Tibial nerve (tissue), 4 donors: ENCODE measurements at places on chromosomes 16 and 17. TPM values are rescaled to one million over a fixed set of nuclear protein-coding genes. Genes with fewer than 3 reads are reported as not detected.

DNA sequence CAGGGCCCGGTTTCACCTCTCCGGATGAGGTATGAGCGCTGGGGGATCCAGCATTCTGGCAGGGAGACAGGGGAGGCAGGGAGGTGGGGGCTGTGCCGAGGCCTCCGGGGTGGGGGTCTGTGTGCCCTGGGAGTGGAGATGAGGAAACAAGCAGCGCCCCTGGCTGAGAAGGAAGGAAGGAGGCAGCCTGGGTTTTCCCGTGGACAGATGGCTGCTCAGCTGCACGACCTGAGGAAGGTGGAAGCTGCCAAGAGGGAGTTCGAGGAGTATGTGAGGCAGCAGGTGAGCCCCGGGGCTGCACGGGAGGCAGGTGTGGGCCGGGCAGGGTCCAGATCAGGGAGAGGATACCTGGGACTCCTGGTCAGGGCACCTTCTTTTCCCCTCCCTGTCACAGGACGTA, 4.3 kb downstream of the RNF112 start:
- H3K4me1 ChIP-seq, result peaks cover 18% of the 10 kb centered on the region
- H3K4me3 ChIP-seq, result no peak overlapping the region
- H3K36me3 ChIP-seq, result no peaks in the 10 kb centered on the region
- no peak for DNase-seq
- no peaks in the 10 kb centered on the region for H3K27me3 ChIP-seq
- H3K27ac ChIP-seq, result no peak overlapping the region

GRCh38 chr16:52976539-52977167, 76.0 kb downstream of the CHD9NB start:
- no peak overlapping the region for H3K27ac ChIP-seq
- H3K36me3 ChIP-seq, result no peaks in the 10 kb centered on the region
- no peaks in the 10 kb centered on the region for H3K4me1 ChIP-seq

Gene RHBDL1
- total RNA-seq, result 1.2 TPM

- no peaks in the 10 kb centered on the region for H3K36me3 ChIP-seq
- no peak overlapping the region for H3K4me3 ChIP-seq
- no peak overlapping the region for H3K27ac ChIP-seq
- peaks cover 6% of the 10 kb centered on the region for H3K4me1 ChIP-seq
- H3K27me3 ChIP-seq, result no peaks in the 10 kb centered on the region
- DNase-seq, result no peak
These were observed 5.2 kb upstream of the ZFP90 start for GRCh38 chr16:68533937-68534336.

DNA sequence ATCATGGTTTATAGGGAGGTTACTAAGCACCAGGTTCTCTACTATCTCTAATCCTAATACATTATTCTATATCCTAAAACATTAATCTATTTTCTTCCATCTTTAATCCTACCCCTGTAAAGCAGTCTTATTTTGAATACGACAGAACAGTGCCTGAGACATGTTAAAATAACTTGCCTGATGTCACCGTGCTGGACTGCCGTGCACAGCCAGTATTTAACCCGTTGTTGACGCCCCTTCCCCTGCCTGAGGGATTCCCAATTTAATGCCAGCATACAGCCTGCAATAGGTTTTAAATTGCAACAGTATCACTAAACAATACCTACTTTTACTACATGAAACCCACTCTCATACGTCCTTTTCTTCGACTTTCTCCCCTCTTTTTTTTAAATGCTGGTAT, 133.3 kb downstream of the PARN start:
- no peak overlapping the region for H3K4me3 ChIP-seq
- H3K36me3 ChIP-seq, result no peaks in the 10 kb centered on the region
- no peak overlapping the region for H3K27ac ChIP-seq
- DNase-seq, result no peak
- H3K4me1 ChIP-seq, result peaks cover 5% of the 10 kb centered on the region

GRCh38 chr17:76969598-76970172, 101.5 kb downstream of the MGAT5B start:
- H3K4me1 ChIP-seq, result peaks cover 12% of the 10 kb centered on the region
- H3K36me3 ChIP-seq, result no peaks in the 10 kb centered on the region
- no peak overlapping the region for H3K4me3 ChIP-seq
- H3K27me3 ChIP-seq, result no peaks in the 10 kb centered on the region
- H3K27ac ChIP-seq, result no peak overlapping the region

Gene INCA1
- 1.7 TPM for total RNA-seq

- no peak overlapping the region for H3K27ac ChIP-seq
- DNase-seq, result no peak
- H3K4me3 ChIP-seq, result no peak overlapping the region
- no peaks in the 10 kb centered on the region for H3K4me1 ChIP-seq
These were observed 119.0 kb upstream of the CDC42EP4 start for GRCh38 chr17:73430848-73431247.

Gene PRDM7
- total RNA-seq, result not detected

DNA sequence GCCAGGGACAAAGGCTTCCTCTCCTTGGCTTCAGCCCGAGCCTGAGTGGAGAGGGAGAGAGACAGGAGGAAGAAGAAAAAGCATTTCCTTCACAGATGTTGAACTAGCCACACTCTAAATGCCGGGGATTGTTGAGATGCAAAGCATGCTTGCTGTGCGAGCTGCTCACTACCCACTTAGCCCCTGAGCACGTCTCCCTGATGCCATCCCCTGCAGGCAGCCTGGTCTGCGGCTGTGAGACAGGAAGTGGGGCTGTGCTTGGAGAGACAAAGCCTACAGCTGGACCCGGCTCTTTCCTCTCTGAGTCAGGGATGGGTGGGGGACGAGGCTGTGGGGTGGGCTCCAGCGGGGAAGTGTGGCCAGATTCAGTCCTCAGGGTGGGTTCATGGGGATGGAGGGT, 13.7 kb downstream of the WNT9B start:
- peaks cover 17% of the 10 kb centered on the region for H3K27me3 ChIP-seq
- H3K36me3 ChIP-seq, result no peaks in the 10 kb centered on the region
- H3K4me3 ChIP-seq, result no peak overlapping the region
- H3K4me1 ChIP-seq, result no peaks in the 10 kb centered on the region

DNA sequence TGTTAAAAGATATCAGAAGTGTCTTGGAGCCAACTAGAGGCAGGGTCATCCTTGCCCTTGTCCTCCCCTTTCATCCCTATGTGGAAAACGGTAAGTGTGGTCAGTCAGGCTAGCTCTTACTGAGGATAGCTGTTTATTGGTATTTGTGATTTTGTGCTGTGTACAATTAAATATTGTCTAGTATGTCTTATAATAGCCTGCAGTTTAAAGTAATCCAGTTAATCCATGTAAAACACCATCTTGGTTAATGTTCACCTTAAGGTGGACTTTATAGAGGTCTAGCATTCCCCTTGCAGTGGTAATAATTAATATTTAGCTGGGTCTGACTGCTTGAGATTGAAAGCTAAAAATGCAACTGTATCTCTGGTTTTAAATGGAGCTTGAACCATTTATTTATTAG, 25.6 kb downstream of the METTL9 start:
- H3K36me3 ChIP-seq, result no peaks in the 10 kb centered on the region
- no peak overlapping the region for H3K27ac ChIP-seq
- H3K27me3 ChIP-seq, result no peaks in the 10 kb centered on the region
- H3K4me3 ChIP-seq, result no peak overlapping the region
- no peaks in the 10 kb centered on the region for H3K4me1 ChIP-seq

Gene SLC43A2
- total RNA-seq, result 16.7 TPM

GRCh38 chr17:10756619-10757018, 26.8 kb upstream of the TMEM220 start:
- no peak overlapping the region for H3K4me3 ChIP-seq
- no peaks in the 10 kb centered on the region for H3K4me1 ChIP-seq
- H3K27me3 ChIP-seq, result no peaks in the 10 kb centered on the region

Gene SDR42E2
- not detected for total RNA-seq

Gene MPV17L
- 11.5 TPM for total RNA-seq

- H3K27ac ChIP-seq, result peak within 1 kb of the TSS; percentile 91
- peak within 1 kb of the TSS; percentile 73 for H3K4me3 ChIP-seq
- no peaks in the 10 kb centered on the region for H3K36me3 ChIP-seq
- peaks cover 53% of the 10 kb centered on the region for H3K4me1 ChIP-seq
- peak; percentile 91 for DNase-seq
These were observed at the start of gene NUTF2 for GRCh38 chr16:67846320-67847063. NUTF2 (plus strand) TSS chr16:67846933; CDS start chr16:67865131, 18,198 bp downstream.

Gene SLC16A3
- total RNA-seq, result 10.5 TPM

DNA sequence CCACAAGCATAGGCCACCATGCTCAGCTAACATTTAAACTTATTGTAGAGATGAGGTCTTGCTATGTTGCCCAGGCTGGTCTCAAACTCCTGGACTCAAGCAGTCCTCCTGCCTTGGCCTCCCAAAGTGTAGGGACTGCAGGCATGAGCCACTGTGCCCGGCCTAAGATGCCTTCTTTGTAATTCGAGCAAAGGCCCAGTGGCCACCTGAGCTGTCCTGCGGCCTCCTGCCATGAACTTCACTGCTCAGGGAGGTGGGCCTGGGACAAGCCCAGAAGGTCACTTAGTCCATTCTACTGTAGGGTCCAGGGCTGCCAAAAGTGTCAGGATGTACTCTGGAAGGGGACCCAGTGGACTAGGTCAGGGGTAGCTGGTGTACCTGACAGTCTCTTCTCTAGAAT, 30.5 kb downstream of the DHX38 start:
- DNase-seq, result no peak
- H3K4me3 ChIP-seq, result no peak overlapping the region
- H3K36me3 ChIP-seq, result no peaks in the 10 kb centered on the region
- H3K27me3 ChIP-seq, result no peaks in the 10 kb centered on the region

- no peak for DNase-seq
- H3K4me1 ChIP-seq, result no peaks in the 10 kb centered on the region
- no peak overlapping the region for H3K4me3 ChIP-seq
- no peaks in the 10 kb centered on the region for H3K36me3 ChIP-seq
- H3K27ac ChIP-seq, result no peak overlapping the region
- H3K27me3 ChIP-seq, result no peaks in the 10 kb centered on the region
These were observed 465.0 kb upstream of the MAF start for GRCh38 chr16:80065541-80065940.

Gene KIF2B
- not detected for total RNA-seq

Gene FAM222B
- 14.4 TPM for total RNA-seq

Gene VMO1
- total RNA-seq, result 1.4 TPM

DNA sequence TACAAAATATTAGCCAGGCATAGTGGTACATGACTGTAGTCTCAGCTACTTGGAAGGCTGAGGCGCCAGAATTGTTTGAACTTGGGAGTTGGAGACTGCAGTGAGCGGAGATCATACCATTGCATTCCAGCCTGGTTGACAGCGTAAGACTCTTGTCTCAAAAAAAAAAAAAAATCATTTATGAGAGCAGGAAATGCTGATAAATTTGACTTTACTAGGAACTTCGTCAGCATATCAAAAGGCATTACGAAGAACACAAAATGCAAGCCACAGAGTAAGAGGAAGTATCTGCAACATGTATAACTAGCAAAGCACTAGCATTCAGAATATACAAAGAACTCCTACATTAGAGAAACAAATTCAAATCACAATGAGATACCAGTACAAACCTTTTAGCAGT, 279.3 kb downstream of the ZFHX3 start:
- no peaks in the 10 kb centered on the region for H3K27me3 ChIP-seq
- no peaks in the 10 kb centered on the region for H3K36me3 ChIP-seq
- DNase-seq, result no peak
- no peak overlapping the region for H3K27ac ChIP-seq
- H3K4me1 ChIP-seq, result no peaks in the 10 kb centered on the region

GRCh38 chr16:9909072-9909825, 273.0 kb downstream of the GRIN2A start:
- no peaks in the 10 kb centered on the region for H3K4me1 ChIP-seq
- H3K27ac ChIP-seq, result no peak overlapping the region
- no peaks in the 10 kb centered on the region for H3K27me3 ChIP-seq
- H3K36me3 ChIP-seq, result no peaks in the 10 kb centered on the region
- H3K4me3 ChIP-seq, result no peak overlapping the region

Gene CLDN9
- not detected for total RNA-seq

- H3K27ac ChIP-seq, result no peak overlapping the region
- no peak for DNase-seq
- H3K4me3 ChIP-seq, result no peak overlapping the region
- H3K4me1 ChIP-seq, result no peaks in the 10 kb centered on the region
- no peaks in the 10 kb centered on the region for H3K27me3 ChIP-seq
These were observed 66.3 kb upstream of the MYOCD start for GRCh38 chr17:12599186-12599920.

DNA sequence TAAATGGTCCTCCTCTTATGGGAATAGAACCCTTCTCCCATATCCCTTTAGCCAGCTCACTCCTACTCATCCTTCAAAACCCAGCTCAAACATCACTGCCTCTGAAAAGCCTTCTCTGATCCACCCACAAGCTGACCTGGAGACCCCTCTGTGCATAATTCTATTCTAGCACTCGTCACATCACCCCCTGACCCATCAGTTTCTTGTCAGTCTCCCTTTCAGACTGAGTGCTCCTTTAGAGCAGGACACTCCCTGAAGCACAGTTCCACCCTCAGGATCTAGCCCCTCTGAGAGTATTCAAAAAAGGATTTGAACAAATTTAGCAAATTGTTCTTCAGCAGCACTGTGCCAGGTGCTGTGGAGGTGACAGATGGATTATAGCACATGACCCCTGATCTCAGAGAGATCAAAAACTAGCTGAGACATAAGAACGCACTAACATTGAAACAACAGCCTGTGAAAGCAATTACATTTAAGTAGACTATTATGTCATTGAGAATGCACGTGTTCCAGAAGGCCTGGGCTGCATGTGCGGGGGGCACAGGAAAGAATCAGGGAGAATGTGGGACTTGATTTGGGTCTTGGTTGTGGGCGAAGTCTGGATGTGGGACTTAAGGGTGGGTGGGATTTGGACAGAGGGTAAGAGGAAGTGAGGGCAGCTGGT, 43.5 kb downstream of the MRPS23 start:
- no peak overlapping the region for H3K27ac ChIP-seq
- H3K36me3 ChIP-seq, result no peaks in the 10 kb centered on the region
- DNase-seq, result no peak
- no peak overlapping the region for H3K4me3 ChIP-seq
- H3K27me3 ChIP-seq, result no peaks in the 10 kb centered on the region

DNA sequence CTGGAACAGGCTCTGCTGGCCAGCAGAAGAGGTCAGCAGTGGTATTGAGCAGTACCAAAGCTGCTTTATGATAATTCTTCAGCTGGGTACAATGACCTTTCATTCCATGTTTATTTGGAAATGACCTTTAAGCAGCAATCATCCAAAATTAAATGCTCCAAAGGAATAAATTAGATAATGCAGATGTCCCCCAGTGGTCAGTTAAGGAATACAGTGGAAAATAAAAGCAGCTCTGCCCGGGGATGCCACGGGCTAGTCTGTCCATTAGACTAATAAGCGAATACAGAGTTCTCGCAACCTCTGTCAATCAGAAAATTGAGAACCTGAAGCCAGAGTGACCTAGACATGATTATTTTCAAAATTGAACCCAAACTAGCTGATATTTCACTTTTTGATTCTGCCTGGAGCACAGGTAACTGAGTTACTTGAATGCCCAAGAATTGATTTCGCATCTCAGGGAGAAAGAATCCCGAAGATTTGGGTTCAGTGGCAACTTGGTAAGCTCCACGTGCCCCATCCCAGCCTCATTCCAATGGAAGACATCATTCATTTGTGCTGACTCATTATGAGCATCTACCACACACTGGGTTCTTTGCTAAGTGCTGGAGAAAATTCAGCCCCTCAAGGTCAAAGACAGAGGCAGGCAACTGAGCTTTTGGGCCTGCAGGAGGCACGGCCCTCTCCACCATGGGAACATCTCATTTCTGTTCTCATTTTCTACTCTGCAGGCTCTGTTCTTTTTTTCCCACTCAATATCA, 34.4 kb upstream of the SLC39A11 start:
- DNase-seq, result no peak
- H3K27ac ChIP-seq, result no peak overlapping the region
- peaks cover 4% of the 10 kb centered on the region for H3K27me3 ChIP-seq
- H3K4me3 ChIP-seq, result no peak overlapping the region

Gene FOXJ1
- total RNA-seq, result not detected

Gene CSH1
- not detected for total RNA-seq
